ENCODE measurements at places on chromosomes 12 and 14.

DNA sequence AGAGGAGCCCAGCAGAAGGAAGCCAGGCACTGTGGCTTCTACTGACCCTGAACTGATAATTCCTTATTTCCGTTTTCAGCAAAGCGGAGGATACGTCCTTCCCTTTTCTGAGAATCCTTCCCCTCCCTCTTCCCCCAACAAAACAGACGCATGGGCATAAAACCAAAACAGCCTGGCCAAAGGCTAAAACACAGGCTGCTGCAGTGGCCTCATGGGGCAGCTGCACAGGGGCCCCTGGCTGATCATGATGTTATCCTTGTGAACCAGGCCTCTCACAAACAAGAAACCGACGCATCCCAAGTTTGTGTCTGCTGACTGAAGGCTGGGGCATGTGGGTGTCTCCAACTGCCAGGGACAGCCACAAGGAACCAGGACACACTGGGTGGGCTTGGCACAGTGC, 23.4 kb upstream of the STON2 start:
- DNase-seq: peak; percentile 90

DNA sequence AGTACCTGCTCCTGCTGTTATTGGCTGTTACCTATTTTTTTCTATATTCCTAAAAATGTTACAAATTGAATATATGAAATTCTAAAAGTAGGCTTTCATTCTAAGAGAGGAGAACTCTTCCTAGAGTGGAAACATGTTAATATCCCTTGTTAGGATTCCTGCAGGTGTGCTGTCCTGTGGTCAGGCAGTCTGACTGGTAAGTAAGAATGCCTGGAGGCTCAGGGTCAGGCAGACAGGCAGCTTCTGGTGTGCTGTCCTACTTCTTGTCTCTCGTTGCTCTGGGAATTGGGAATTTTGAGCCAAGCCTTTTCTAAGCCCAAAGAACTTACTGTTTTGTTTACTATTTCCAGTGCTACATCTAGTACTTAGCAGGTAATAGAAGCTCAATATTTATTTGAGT, 10.3 kb downstream of the PPHLN1 start:
- DNase-seq: no peak

GRCh38 chr12:4424422-4424821, 21.2 kb downstream of the FGF6 start:
- DNase-seq: no peak

DNA sequence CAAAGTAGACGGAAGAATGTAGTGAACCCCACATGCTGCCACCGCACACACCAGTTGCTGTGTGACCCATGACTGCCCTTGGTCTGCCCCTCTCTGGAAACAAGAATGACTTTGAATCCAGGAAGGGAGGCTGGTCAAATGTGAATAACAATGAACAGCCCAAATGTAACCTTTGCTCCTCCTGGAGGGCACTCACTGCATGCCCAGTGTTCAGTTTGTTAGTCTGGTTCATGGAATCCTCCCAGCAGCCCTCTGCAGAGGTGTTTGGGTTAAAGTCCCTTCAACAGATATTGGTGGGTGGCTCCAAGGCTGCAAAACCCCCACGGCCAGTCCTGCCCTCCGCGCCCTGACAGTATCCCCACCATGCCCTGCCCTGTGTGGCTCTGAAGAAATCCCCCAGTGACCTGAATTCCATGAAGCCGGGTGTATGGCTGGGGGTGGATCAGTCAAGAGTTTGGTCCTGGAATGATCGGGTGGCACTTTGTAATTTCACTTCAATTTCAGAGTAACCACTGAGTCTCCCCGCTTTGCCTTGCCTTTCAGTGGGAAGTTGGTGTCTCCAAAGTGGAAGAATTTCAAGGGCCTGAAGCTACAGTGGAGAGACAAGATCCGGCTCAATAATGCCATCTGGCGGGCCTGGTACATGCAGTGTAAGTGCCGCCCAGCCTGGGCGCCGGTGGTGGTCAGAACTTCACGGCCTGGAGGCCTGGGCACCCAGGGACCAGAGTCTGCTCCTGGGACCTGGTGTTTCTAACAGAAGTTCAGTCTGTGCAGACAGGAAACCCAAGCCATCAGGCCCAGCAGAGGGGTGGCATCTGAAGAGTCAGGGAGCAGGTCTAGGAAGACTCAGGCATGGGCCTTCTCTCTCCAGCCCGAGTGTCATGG, 47.1 kb downstream of the IL31 start:
- DNase-seq: peak; percentile 66

- DNase-seq: peak; percentile 59
These were observed 809 bp downstream of the PRKD1 start for GRCh38 chr14:29926701-29927375.

GRCh38 chr12:46517579-46517962, 145.0 kb upstream of the SLC38A2 start:
- no peak for DNase-seq

All from BE2C (cell line).